MCF 10A (cell line): ENCODE measurements at places on chromosomes 6 and 20. TPM values are rescaled to one million over a fixed set of nuclear protein-coding genes. Genes with fewer than 3 reads are reported as not detected.
A peak's percentile ranks its signal among the peaks of the same experiment; 100 is the strongest.

DNA sequence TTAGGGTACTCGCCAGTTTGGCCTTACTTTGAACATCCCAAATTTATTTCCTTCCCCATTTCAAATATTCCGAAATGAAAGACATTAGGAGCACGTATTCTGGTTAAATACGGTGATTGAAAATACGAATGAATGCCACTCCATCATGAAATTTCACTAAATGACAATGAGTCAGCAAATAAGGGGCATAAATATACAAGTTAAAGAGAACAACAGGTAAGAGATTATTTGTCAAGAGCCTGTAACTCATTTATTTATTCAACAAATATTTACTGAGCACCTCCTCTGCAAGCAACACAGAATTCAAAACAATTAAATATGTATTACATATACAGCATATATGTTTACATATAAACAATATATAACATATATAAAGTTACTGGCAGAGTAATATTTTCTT lies 44.8 kb downstream of the MYB start:
- no peaks in the 10 kb centered on the region for H3K36me3 ChIP-seq
- H3K27ac ChIP-seq, result no peak overlapping the region
- H3K4me3 ChIP-seq, result no peak overlapping the region
- no peaks in the 10 kb centered on the region for H3K27me3 ChIP-seq
- no peak for DNase-seq
- no peaks in the 10 kb centered on the region for H3K4me1 ChIP-seq

DNA sequence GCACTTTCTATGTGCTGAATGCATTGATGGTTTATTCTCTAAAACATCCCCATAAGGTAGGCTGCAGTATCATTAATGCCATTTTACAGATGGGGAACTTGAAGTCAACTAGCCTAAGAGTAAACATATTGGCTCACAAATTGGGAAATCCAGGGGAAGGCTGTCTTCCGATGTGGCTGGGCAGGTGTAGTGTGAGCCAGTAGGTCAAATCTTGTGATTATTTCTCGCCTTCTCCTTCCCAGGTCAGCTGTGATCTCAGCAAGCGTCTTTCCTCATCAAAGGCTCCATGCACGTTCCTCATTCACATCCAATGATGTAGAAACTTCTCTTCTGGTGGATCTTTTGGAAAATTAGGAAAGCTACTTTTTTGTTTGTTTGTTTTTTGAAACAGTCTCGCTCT lies 94.1 kb upstream of the SHLD1 start:
- H3K4me1 ChIP-seq, result peaks cover 53% of the 10 kb centered on the region
- H3K27ac ChIP-seq, result peak overlapping the region; percentile 47
- no peaks in the 10 kb centered on the region for H3K36me3 ChIP-seq

The RIPOR3 gene
- total RNA-seq, result not detected in 2 replicates

DNA sequence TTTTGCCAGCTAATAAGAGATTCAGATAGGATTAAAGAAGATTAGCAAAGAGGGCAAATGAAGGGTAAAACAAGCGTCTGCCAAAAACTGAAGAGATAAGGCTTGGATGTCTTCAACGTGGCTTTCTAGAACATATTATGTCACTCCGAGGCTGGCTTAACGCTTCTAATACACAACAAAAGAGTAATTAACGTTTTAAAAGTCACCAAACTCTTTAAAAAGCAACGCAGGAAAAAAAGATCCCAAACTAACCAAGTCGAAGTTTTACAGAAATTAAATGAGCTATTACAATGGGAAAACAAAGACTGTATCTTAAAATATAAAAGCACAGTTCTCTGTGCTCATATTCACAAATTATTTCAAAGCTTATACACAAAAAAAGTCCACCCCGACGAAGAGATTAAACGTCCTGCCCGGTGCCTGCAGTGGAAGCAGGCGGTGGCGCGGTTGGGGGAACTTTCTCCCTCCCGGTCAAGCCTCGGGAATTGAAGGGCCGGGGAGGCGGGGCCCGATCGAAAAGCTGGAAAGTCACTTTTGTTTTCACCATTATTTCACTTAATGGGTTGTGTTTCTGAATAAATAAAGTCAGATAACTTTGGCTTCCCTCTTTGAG lies 1.2 kb downstream of the MAK start:
- H3K4me1 ChIP-seq, result peaks cover 9% of the 10 kb centered on the region
- no peak for DNase-seq
- no peak overlapping the region for H3K27ac ChIP-seq
- peak overlapping the region; percentile 74 for H3K4me3 ChIP-seq
- H3K27me3 ChIP-seq, result peaks cover 60% of the 10 kb centered on the region
- no peaks in the 10 kb centered on the region for H3K36me3 ChIP-seq

GRCh38 chr6:15246666-15247499 lies 1.0 kb downstream of the JARID2 start:
- peak; percentile 35 for DNase-seq
- peak overlapping the region; percentile 94 for H3K27ac ChIP-seq
- no peaks in the 10 kb centered on the region for H3K27me3 ChIP-seq
- H3K4me3 ChIP-seq, result peak overlapping the region; percentile 95
- peaks cover 10% of the 10 kb centered on the region for H3K4me1 ChIP-seq
- peaks cover 7% of the 10 kb centered on the region for H3K36me3 ChIP-seq

- H3K27me3 ChIP-seq, result peaks cover 50% of the 10 kb centered on the region
- DNase-seq, result no peak
- no peaks in the 10 kb centered on the region for H3K36me3 ChIP-seq
- no peaks in the 10 kb centered on the region for H3K4me1 ChIP-seq
These were observed at the start of gene AKAP12 for GRCh38 chr6:151239603-151240035. Gene AKAP12 (plus strand): TSS chr6:151239967. CDS start chr6:151240563, 596 bp downstream.

DNA sequence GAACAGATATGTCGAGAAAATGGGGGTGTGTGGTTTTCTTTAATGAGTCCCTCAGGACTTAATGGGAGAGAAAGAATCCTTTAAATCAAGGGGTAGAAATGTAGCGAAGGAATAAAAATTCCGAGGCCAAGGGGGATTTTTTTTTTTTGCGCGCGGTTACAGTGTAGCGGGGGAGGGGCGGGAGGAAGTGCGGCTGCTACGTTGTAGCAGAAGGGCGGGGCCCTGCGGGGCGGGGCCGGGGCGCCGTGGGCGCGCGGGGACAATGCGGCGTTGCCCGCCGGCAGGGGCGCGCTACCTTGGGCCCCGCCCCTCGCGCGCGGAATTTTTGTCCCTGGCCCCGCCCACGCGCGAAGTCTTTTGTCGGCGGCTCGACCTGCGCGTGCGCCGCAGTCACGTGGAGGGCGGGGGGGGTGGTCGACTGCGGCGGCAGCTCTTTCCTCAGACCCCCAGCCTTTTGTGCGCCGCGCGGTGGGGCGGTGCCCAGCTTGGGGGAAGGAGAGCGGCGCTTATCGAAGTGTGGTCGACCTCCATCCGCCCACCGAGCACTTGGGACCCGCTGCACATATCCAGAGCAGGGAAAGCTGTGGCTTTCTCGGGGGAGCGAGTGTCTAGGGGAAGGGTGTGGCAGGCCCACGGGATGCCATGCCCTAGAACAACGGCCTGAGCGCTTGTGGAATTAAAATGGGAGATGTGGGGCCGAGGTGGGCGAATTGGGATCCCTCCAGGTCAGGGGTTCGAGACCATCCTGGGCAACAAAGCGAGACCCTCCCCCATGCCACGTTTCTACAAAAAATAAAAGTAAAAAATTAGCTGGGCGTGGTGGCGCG lies 1.3 kb downstream of the TUBB start:
- DNase-seq, result peak; percentile 85
- peak overlapping the region; percentile 92 for H3K27ac ChIP-seq
- H3K4me1 ChIP-seq, result peaks cover 50% of the 10 kb centered on the region
- H3K4me3 ChIP-seq, result peak overlapping the region; percentile 86
- H3K27me3 ChIP-seq, result no peaks in the 10 kb centered on the region

The VSTM2L gene
- 15.6 and 16.4 TPM in 2 replicates for total RNA-seq

DNA sequence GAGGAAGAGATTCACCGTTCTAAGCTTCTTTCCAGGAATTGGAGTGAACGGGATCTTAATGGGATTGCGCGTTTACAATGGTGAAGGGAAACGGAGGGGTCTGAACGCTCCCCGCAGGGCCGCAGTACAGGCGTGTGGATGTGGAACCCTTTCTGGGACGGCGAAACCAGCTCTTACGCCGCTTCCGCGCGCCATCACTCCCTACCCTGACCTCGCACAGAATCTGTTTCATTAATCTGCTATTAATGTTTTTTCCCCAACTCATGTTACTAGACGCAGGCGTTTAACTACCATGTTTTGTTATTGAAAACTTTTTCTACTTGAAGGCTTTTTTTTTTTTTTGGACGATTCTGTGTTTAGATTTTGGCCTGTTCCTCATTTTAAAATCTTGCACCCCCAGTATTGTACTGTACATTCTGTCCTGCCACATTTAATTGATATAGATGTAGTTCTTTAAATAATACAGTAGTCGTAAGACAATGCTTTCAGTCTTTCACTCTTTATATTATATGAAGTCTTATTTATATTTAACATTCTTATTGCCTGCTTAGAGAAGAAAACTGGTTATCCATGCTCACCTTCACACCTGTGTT lies 696 bp upstream of the SUPT3H start:
- DNase-seq, result no peak
- H3K27me3 ChIP-seq, result no peaks in the 10 kb centered on the region
- H3K4me3 ChIP-seq, result peak overlapping the region; percentile 98
- H3K27ac ChIP-seq, result peak overlapping the region; percentile 98
- H3K4me1 ChIP-seq, result peaks cover 24% of the 10 kb centered on the region

DNA sequence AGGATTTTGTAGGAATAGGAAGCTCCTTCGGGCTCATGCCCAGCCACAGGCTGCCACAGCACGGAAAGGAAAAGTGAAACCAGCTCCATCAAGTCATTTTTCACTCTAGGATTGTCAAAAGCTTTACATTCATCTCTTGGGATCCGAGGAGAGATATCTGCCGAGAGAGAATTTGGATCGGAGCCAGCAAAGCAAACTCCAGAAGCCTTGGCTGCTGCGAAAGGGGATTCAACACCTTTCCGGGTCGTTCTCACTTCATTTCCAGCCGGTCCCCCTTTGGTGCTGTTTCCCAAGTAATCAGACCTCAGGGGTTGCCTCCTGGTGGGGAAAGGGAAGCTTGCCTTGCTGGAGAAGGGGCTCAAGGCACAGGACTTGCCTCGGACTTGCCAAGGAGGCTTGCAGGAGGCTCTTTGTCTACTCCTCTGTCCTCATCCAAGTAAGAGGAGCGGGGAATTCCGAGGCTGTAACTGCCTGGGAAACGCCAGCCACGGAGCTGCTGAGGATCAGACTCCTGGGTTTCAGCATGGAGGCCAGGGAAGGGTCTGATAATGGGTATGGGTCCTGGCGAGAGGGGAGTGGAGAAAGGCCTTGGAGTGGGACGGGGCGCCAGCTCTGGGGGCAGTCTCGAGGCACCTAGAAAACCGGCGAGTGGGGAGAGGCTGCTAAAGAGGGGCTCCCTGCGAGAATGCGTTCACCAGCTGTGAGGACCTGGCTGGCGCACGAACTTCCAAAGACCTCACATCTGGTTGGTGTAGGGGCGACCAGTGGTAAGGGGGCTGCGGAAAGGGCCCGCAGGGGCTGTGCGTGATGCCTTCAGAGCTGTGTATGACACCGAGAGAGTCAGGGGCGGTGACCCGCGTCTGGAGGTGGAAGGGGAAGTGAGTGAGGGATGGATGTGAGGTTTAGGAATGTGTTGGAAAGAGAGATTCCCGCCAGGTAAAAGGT lies 702 bp downstream of the ETV7 start:
- H3K4me3 ChIP-seq, result peak overlapping the region; percentile 71
- H3K36me3 ChIP-seq, result no peaks in the 10 kb centered on the region
- DNase-seq, result peak; percentile 45
- H3K27me3 ChIP-seq, result peaks cover 28% of the 10 kb centered on the region
- peak overlapping the region; percentile 28 for H3K27ac ChIP-seq

DNA sequence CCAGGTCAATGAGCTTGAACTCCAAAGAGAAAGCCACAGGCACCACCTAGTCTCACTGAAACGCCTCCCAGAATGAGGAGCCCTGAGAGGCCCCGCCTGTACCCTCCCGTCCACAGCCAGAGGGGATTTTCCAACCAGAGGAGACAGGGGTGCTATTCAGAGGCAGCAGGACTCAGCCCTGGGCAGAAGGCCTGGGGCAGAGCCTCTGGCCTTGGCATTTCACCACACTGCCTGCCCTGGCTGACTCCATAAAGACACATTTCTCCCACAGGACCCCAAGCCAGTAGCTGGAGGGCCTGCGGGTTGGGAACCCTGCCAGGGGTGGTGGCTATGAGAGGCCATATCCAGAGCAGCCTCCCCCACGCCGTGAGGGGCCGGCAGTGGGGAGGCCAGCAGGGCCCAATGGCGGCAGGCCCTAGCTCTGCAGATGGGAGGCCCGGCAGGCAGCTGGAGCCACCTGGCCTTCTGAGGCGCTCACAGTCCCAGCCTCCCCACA lies 159.3 kb downstream of the PREX1 start:
- peaks cover 5% of the 10 kb centered on the region for H3K36me3 ChIP-seq
- peaks cover 49% of the 10 kb centered on the region for H3K27me3 ChIP-seq

GRCh38 chr20:16749573-16749972 lies 1.4 kb downstream of the OTOR start:
- no peaks in the 10 kb centered on the region for H3K27me3 ChIP-seq
- no peak overlapping the region for H3K27ac ChIP-seq
- H3K4me3 ChIP-seq, result no peak overlapping the region
- no peak for DNase-seq

DNA sequence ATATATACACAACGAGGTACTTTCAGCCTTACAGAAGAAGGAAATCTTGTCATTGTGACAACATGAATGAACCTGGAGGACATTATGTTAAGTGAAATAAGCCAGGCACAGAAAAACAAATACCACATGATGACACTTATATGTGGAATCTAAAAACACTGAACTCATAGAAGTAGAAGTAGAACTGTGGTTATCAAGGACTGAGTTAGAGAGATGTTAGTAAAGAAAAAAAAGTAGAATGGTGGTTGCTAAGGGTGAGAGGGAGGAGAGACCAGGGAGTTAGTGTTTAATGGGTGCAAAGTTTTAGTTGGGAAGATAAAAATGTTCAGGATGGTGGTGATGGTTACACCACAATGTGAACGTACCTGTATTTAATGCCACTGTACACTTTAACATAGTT lies 4.8 kb upstream of the STX11 start:
- no peak overlapping the region for H3K4me3 ChIP-seq
- H3K4me1 ChIP-seq, result no peaks in the 10 kb centered on the region
- no peaks in the 10 kb centered on the region for H3K36me3 ChIP-seq
- DNase-seq, result no peak
- H3K27me3 ChIP-seq, result no peaks in the 10 kb centered on the region

The TMEM244 gene
- total RNA-seq, result not detected in 2 replicates
